ENCODE measurements at places on chromosomes 1 and 21.

DNA sequence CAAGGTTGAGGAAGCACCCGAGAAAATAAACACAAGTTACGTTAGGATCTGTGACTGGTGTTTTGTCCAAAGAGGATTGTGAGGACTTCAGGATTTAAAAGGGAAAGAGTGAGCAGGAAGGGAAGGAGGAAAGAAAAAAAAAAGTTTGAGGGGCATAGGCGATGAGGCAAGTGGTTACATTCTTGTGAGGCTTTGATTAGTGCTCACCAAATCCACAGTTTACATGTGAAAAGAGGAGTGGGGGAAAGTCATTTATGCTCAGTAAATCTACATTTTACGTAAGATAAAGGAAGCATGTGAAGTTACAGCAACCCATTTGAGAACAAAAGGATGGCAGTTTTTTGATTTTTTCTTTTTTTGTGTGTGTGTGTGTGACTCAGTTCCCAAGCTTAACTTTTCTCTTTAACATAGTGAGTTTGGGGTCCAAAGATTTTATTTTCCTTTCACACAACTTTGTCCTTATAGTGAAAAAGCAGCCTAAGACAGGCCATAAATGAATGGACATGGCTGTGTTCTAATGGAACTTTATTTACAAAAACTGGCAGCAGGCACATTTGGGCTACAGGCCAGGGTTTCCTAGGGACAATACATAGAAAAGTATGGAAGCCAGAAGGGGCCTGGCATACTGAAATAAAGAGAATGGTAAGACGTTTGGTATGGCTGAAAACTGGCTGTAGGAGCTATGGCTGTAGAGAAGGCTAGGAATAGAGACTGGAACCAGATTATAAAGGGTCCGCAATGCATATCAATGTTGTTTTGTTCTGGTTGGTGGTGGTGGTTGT, 121.7 kb downstream of the FGGY start:
- DNase-seq: no peak

GRCh38 chr1:1274931-1275431, 1.3 kb upstream of the UBE2J2 start:
- DNase-seq: no peak

- no peak for DNase-seq
Observed at GRCh38 chr1:182927693-182928433, 25.1 kb downstream of the SHCBP1L start.

GRCh38 chr1:163250382-163250974, 47.8 kb upstream of the RGS5 start:
- no peak for DNase-seq

DNA sequence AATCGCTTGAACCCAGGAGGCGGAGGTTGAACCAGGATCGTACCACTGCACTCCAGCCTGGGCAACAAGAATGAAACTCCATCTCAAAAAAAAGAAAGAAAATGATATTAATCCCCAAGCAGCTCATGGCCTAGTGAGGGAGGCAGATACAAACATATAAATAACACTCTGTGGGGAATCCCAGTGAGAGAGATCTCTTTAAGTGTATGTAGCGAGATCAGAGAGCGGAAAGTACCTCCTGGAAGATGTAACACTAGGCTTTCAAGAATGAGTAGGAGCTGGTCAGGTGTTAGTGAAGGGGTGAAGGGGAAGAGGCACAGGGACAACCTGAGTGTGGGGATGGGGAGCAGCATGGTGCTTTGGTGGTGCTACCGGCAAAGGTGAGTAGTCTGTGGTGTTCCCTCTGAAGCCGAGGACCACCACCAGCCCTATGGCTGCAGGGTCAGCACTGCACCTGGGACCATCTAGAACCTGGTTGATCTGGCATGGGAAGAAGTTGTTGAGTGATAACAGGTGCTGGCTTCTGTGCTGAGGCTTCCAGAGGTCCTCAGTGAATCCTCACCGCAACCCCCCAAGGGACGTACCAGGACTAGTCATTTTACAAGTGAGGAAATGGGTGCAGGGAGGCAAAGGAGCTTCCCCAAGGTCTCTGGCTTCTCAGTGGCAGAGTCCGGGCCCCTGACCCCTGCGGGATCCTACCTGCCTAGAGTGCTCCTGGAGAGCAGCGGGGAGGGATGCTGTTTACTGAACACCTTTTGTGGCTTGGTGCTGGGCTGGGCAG, 367.6 kb upstream of the VAMP3 start:
- DNase-seq: no peak

DNA sequence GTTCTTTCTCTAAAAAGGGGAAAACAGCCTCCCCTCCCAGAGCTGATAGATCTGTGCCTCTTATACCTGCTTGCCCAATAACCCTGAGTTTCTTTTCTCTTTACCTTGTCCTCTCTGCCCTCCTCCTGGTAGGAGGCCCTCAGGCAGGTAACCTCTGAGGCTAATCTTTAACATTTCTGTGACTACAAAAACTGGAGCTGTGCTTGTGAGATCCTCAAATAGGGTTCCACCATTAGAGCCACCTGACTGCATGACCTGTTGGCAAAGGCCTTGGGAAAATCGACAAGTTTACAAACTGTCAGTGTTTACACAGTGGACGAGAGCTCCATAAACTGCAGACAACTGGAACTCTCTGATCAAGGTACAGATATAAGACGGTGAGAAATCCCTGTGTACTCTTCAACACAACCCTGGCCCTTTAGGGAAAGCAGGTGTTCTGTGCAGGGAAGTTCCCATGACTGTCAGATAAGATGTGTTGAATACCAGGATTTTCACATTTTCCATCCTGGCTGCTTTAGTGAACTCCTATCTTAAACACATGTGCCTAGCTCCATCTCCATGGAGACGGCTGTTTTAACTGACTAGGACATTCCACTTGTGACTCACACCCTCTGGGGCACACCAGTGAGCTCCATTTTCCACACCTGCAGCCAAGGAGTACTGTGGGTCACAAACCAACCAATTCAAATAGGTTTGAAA, 38.3 kb downstream of the ECE1 start:
- DNase-seq: peak; percentile 77

- DNase-seq: no peak
Observed at GRCh38 chr1:84947536-84948410, 49.1 kb downstream of the MCOLN2 start.

DNA sequence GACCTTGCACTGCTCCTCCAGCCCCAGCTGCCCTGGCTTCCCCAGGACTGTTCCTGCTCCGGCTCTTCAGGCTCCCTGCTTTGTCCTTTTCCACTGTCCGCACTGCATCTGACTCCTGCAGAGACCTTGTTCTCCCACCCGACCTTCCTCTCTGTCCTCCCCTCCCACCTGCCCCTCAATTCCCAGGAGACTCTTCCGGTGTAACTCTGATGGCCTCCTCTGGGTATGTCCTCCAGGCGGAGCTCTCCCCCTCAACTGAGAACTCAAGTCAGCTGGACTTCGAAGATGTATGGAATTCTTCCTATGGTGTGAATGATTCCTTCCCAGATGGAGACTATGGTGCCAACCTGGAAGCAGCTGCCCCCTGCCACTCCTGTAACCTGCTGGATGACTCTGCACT, 550 bp downstream of the ACKR1 start:
- DNase-seq: no peak

DNA sequence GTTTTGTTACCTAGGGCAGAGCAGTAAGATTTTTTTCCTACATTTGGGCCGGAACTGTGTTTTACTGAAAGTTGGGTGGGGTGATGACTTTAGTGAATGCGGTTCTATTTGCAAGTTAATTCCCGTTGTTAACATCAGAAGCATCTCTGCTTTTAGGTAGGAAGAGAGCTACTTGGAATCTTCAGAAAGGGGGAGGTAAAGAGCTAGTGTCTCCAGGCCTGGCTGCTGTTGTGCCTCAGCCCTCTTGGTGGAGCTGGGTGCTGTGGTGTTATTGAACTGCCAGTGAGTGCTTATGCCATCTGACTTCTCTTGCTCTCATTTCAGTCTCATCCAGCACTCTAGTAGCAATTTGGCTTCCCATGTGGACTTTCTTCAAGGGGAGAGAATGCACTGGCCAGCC, 3.4 kb downstream of the KDM4A start:
- no peak for DNase-seq

- DNase-seq: no peak
Observed at GRCh38 chr1:2233468-2233867, 5.3 kb downstream of the SKI start.

DNA sequence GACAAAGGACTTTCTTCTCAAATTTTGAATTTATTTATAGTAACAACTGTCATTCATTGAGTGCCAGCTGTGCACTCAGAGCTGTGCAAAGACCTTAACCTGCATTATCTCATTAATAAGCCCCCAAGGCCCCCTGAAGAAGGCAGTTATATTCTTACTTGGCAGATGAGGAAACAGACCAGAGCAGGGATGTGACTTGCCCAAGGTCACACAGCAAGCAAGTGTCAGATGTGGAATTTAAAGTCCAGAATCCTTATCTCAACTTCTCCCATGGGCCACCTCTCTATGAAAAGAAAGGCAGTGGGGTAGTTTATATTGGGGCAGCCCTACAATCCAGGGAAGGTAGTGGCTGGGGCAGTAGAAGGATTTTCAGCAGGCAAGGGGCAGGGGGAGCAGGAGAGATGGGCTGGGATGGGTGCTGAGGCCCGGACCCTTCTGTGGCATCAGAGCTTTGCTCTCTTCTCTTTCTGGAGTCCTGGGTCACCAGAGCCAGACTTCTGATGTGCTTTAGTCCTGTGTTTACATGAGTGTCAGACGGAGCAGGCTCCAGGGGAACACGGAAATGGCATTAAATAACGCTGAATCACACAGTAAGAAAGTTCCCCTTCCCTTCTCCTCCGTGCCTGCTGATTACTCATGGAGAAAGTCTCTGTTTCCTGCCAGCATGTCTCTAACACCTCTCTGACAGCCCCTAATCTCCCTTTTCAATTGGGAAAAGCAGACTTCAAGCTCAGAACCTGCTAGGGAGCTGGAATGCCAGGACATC, 39.5 kb downstream of the EPHB2 start:
- peak; percentile 80 for DNase-seq

DNA sequence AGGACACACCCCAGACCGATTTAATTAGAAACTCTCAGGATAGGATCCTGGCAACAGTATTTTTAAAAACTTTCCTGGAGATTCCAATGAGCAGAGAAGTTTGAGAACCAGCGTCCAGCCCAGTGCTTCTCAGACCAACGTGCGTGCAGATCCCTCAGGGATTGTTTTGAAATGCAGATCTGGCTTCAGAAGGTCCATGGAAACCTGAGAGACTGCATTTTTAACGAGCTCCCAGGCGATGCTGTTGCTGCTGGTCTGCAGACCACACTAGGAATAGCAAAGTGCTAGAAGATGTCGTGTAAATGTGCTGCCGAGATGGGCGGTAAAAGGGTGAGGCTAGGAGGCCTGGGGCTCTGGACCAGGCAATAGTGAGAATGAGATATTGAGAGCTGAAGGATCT, 18.4 kb upstream of the CASQ1 start:
- no peak for DNase-seq
